ENCODE measurements at places on chromosomes 4 and X.

GRCh38 chrX:70030301-70030767, 19.4 kb downstream of the AWAT2 start:
- DNase-seq: no peak

DNA sequence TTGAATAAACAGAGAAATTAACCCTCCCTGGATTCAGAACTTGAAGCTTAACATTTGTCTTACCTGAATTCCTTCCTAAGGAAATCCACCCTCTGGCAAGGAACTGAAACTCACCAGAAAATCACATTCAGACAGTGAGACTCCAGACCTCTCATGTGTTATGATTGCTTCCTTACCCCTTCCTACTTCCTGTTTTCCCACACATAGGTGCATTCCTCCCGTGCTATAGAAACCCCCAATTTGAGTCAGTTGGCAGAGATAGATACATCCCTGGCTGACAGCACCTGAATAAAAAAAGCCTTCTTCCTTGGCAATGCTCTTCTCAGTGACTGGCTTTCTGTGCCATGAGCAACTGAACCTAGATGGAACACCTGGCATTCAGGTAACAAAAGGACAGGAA, 157.0 kb upstream of the SMIM31 start:
- DNase-seq: no peak

GRCh38 chr4:26583865-26584652, at the start of gene TBC1D19:
Gene TBC1D19 (plus strand): TSS chr4:26584084. CDS start chr4:26584194, 110 bp downstream.
- DNase-seq: peak; percentile 47

- DNase-seq: no peak
Measured at GRCh38 chr4:28009541-28009940, 1148.9 kb downstream of the STIM2 start.

DNA sequence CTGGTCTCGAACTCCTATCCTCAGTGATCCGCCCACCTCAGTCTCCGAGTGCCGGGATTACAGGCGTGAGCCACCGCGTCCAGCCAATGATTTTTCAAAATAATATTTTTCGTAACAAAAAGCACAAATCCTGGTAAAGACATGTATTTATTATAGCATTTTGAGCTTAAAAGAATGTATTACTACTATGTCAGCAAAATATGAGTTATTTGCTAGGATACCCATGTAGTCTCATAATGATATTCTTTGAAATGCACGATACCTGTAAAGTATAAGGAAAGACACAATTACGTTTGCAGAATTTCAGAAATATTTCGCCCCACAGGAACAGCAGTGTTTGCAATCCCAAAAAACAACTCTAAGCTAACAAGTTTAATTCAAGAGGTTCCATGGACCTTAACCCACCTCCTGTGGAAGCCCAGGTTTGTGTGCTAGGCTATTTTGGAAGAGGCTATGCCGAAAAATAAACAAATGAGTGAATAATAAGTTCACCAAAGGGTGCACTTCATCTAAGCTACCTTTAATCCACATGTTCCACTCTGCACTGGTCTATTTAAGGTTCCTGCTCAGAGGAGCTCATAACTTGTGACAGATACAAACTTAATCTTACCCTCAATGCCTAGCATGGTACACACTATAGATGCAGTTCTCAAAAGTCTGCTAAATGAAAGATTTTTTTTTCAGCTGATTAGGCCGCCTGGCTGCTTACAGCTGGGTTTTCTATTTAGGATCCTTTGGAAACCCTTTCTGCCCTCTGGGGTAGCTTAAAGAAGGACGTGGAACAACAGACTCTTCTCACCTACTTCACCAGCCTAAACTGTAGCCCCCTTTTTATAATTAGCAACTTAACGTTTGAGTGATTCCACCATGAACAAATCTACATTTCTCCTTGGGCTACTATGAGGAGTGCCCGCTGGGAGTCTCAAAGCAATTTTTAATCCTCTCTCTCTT, 5.0 kb downstream of the FRYL start:
- no peak for DNase-seq

DNA sequence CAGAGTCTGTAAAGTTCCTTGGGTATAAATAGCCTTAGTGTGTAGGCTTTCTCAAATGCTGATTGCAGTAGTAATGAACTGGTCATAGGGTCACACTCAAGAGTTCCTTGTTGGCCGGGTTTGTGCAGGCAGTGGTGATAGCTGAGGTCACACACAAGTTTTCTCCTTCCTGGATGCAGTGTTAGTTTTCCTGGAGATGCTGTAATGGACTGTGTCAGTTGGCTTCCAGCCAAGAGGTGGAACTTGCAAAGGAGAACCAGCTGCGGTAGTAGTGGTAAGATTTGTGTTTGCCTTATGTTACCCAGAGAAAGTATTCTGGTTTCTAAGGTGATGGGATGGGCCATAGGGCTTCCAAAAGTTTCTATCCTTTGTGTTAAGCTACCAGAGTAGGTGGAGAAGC, 409.8 kb upstream of the FRG1 start:
- DNase-seq: no peak

GRCh38 chr4:7593646-7594412, 159.1 kb upstream of the PSAPL1 start:
- no peak for DNase-seq

DNA sequence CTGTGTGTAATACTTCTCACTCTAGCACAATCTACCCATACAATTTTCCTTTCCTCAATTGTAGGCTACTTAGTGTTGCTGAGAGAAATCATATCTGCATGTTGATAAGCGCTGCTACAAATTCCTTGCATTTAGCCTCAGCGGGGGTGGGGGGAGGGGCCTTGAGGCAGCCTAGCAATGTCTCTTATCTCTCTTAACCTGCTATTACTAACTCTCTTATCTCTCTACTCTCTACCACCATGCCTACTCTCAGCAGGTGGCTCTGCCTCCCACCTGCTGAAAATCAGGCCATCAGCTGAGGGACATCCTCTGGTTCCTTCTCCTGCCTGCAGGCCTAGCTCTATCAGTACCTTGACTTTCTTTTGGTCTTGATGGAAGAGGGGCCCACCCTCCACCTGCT, 98.9 kb downstream of the GPR82 start:
- no peak for DNase-seq

Data from AG04450 (cell line).